ENCODE measurements at places on chromosomes 3 and 15.

GRCh38 chr3:11245827-11246662 lies 26.2 kb upstream of the ATG7 start:
- no peaks in the 10 kb centered on the region for H3K27me3 ChIP-seq
- no peak overlapping the region for H3K27ac ChIP-seq
- no peak for DNase-seq

DNA sequence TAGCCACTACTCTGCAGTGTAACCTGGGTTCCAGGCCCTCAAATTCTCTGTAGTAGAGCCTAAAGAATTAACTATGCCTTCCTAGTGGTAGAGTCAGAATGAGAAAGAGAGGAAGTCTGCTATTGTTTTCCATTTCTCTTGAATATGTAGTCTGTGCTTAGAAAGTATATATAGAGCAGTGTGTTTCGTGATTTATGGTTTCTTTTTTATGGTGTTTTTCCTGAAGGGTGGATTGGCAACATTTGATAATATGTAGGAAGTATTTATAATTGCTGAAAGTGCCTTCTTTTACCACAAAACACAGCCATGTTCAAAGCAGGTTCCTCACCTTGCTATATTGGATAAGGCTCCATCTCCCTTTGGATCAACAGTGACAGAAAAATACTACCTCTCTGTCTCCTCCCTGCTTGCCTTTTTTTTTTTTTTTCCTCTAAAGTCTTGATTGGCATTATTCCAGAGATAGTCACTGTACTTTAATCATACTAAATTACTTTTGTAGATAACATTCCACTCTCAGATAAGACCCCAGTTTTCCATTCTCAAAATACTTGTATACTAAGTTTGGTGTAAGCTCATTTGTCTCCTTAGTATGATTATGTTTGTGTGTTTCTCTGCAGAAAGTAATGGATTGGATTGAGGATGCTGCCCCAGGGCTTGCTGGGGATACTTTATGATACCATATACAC lies 47.8 kb downstream of the IQGAP1 start:
- H3K27me3 ChIP-seq = no peaks in the 10 kb centered on the region
- no peak overlapping the region for H3K4me3 ChIP-seq
- H3K4me1 ChIP-seq = peaks cover 20% of the 10 kb centered on the region

DNA sequence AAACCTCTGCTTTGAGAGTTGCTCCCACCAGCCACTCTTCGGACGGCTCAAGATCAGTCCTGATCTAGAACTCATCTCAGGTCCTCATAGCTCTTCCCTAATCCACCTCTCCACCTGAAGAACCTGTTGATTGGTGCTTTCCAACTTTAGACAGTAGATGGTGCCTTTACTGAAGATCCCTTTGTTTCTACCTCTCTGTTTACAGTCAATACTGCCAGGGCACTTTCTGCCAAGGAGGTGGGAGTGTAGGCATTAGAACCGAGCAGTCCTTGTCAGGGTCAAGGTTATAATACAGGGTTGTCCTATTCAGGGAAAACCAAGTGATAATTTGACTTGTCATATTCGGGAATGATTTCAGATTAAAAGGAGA lies 1.2 kb downstream of the CGNL1 start:
- DNase-seq = no peak
- no peak overlapping the region for H3K27ac ChIP-seq
- no peaks in the 10 kb centered on the region for H3K36me3 ChIP-seq
- peak overlapping the region; percentile 76 for H3K4me3 ChIP-seq
- H3K27me3 ChIP-seq = peaks cover 58% of the 10 kb centered on the region
- peaks cover 10% of the 10 kb centered on the region for H3K4me1 ChIP-seq

DNA sequence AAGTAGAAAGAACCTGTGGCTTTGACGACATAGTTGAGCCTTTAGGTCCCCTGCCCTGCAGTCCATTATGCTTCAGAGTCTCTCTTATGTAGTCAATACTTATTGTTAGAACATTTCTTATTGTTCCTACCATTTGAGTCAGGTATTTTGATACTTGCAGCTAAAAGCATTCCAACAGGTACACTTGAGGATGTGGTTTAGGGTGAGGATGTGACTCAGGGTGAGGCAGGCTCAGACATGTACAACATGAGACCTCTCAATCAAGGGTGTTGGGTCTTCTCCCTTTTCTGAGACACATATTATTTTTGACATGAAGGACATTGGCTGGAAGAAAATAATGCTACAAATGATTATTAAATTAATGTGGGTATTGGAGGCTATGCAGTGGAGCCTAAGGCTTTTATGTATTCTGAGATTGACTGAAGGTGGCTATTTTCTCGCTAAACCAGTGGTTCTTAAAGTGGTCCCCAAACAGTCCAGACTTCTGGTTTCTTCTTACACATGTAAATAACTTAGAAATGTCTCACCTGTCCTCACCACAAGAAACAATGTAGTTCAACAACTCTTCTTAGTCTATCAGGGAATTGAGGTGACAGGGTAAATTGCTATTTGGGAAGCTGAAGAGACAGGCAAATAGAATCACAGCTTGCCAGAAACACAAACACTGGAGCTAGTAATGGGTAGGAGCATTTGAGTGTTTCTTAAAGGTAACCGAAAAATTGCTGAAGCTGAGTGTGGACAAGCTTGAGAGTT lies 135.5 kb upstream of the ZPLD1 start:
- no peak for DNase-seq
- no peaks in the 10 kb centered on the region for H3K4me1 ChIP-seq
- peaks cover 2% of the 10 kb centered on the region for H3K27me3 ChIP-seq
- H3K36me3 ChIP-seq = no peaks in the 10 kb centered on the region
- no peak overlapping the region for H3K4me3 ChIP-seq
- no peak overlapping the region for H3K27ac ChIP-seq

DNA sequence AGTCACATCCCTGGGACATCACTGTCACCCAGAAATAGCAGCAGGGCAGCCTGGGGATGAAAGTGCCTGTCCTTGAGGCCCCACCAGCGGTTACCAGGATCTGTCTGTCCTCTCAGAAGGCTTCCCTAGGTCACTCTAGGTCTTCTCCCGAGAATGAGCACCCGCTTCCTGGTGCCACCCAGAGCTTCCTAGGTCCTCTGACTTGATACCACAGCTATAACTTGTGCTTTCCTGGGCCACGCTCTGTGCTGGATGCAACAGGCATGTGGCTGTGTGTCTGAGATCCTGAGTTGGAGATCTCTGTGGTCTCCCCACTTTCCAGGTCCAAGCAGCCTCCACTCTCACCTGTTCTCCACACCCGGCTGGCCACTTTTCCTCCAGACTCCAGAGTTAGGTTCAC lies 25.8 kb downstream of the ARNT2 start:
- peaks cover 11% of the 10 kb centered on the region for H3K27me3 ChIP-seq
- H3K27ac ChIP-seq = no peak overlapping the region
- H3K4me3 ChIP-seq = no peak overlapping the region
- DNase-seq = no peak
- no peaks in the 10 kb centered on the region for H3K36me3 ChIP-seq

- no peaks in the 10 kb centered on the region for H3K4me1 ChIP-seq
- H3K27ac ChIP-seq = no peak overlapping the region
- H3K27me3 ChIP-seq = peaks cover 1% of the 10 kb centered on the region
- no peak for DNase-seq
- no peaks in the 10 kb centered on the region for H3K36me3 ChIP-seq
- H3K4me3 ChIP-seq = no peak overlapping the region
Measured at GRCh38 chr3:16817197-16817596, 67.6 kb upstream of the PLCL2 start.

DNA sequence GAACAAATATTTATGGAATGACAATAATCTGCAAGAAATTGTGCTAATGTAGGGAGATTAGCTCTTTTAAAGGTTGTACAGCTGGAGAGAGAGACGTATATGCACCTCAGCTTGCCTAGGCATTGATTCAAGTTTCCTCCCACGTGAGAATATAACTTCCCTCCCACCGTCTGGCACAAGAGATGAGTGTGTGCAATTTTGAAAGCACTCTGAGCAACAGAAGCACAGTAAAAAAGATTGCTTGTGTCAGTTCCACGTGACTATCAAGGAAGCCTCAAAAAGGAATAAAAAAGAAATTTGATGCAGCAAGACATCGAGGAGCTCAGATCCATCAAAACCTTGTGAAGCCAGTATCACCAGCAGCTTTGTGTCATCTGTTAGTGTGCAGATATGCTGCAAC lies 435.3 kb downstream of the TUSC7 start:
- DNase-seq = no peak
- no peaks in the 10 kb centered on the region for H3K4me1 ChIP-seq
- no peak overlapping the region for H3K4me3 ChIP-seq
- no peaks in the 10 kb centered on the region for H3K27me3 ChIP-seq
- H3K27ac ChIP-seq = no peak overlapping the region

DNA sequence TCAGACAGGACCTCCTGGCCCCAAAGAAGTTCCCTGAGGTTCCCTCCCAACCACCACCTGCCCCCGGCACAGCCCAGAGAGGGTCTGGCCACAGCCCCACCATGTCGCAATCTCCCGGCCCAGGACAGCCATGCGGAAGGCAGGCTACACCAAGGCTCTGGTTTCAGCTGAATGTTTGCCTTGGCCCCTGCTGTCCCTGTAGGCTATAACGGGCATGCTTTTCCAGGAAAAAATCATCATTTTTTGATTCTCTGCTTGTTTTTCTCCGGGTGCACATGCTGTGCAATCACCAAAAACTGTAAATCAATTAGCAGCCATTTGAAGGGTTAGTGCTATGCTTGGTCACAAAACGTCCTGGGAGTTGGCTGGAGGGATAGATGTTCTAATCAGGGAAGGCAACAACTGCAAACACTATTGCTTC lies 142.7 kb upstream of the IGF1R start:
- DNase-seq = no peak
- H3K36me3 ChIP-seq = no peaks in the 10 kb centered on the region
- H3K27ac ChIP-seq = no peak overlapping the region
- H3K4me3 ChIP-seq = no peak overlapping the region
- peaks cover 11% of the 10 kb centered on the region for H3K4me1 ChIP-seq

GRCh38 chr15:84598250-84598649 lies 2.6 kb upstream of the ZSCAN2 start:
- H3K4me1 ChIP-seq = no peaks in the 10 kb centered on the region
- DNase-seq = peak; percentile 25
- H3K36me3 ChIP-seq = no peaks in the 10 kb centered on the region
- peaks cover 3% of the 10 kb centered on the region for H3K27me3 ChIP-seq
- H3K4me3 ChIP-seq = no peak overlapping the region

- H3K36me3 ChIP-seq = no peaks in the 10 kb centered on the region
- H3K4me3 ChIP-seq = no peak overlapping the region
Measured at GRCh38 chr3:166123576-166123975, 286.4 kb upstream of the BCHE start.

DNA sequence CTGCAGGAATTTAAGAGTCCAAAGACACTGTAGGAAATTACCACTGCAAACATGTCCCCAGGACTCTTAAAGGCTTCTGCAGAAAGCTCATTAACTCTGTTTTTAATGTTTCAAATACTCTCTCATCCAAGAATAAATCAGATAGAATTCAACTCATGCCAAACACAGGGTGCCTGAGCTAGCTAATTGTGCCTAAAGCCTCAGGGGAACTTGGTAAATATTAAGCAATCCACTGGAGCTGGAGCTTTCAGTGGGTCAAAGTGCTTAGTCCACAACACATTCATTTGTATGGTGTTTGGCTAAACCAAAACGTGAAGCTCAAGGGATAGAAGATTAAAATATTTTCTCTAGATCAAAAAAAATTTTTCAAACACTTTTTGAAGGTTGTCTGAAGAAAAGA lies 131.4 kb downstream of the THRB start:
- no peaks in the 10 kb centered on the region for H3K36me3 ChIP-seq
- H3K4me1 ChIP-seq = peaks cover 11% of the 10 kb centered on the region
- no peak for DNase-seq
- no peaks in the 10 kb centered on the region for H3K27me3 ChIP-seq
- no peak overlapping the region for H3K4me3 ChIP-seq

DNA sequence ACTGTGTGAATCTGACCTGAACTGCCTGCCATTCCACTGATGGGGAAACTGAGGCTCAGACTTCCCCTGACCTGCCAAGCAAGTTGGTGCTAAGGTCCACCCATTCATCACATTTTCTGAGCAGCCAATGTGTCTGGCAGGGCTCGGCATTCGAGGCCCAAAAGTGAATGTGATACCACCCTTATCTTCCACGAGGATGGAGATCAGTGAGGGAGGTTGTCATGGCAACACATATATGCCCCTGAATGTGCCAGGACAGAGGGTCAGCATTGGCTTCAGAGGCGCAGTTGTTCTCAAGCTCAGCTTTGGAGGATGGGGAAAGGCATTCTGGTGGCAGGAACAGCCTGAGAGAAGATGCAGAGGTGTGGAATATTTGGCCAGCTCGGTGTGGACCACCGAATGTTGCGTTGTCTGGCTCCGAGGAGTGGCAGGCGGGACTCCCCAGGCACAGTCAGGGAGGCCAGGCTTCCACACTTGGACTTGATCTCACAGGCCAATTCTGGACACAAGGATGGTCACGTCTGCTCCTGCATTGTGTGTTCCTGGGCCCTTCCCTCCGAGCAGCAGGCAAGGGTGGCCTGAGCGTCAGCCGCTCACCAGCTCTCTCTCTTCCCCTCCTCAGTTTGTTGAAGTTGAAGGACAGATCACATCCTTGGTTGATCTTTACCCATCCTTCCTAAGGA lies 63.4 kb downstream of the GRIP2 start:
- no peak overlapping the region for H3K4me3 ChIP-seq
- H3K4me1 ChIP-seq = peaks cover 21% of the 10 kb centered on the region
- DNase-seq = no peak
- no peak overlapping the region for H3K27ac ChIP-seq
- H3K27me3 ChIP-seq = peaks cover 2% of the 10 kb centered on the region

GRCh38 chr3:128281461-128282367 lies 128.4 kb downstream of the EEFSEC start:
- no peak overlapping the region for H3K27ac ChIP-seq
- no peaks in the 10 kb centered on the region for H3K36me3 ChIP-seq
- H3K27me3 ChIP-seq = peaks cover 2% of the 10 kb centered on the region
- no peak overlapping the region for H3K4me3 ChIP-seq
- no peak for DNase-seq

Measured in HFFc6 (cell line).